ENCODE measurements at places on chromosomes 12 and 14.

DNA sequence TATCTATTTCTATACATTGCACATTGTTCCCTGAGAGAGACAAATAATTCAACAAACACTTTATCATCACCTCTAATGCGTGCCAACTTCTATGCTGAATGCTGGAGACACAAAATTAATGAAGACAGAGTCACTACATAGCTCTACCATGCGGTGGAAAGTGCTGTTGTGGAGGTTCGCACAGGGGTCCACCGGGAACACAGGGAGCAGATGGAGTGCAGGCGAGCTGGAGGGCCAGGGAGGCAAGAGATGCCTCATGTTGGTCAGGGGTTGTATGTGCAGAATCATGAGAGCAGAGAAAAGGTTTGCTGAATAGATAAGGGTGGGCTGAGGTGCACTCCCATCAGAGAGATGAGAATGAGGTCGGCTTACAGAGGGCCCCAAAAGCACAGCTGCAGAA is 25.2 kb downstream of the FAM234B start:
- DNase-seq = no peak

- DNase-seq = no peak
Observed at GRCh38 chr14:77844802-77845201, 44.9 kb downstream of the ADCK1 start.

DNA sequence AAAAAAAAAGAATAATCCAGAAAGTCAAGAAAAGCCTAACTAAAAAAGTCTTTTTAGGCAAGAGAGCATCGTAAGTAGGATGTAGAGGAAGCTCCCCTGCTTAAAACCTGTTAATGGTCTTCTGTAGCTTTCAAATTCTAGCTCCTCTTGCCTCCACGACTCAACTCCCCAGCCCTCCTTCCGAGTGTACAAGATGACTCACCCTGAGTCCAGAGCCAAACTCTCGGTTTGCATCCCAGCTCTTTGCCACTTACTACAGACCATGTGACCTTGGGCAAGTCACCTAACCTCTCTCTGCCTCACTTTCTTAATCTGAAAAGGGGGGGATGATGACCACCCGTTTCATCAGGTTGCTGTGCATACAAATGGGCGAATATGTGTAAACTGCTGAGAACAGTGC is 460.4 kb downstream of the DPF3 start:
- peak; percentile 13 for DNase-seq

- no peak for DNase-seq
Observed at GRCh38 chr12:108635201-108635996, 1.7 kb upstream of the SELPLG start.

- no peak for DNase-seq
Observed at GRCh38 chr12:16359512-16360491, 12.4 kb downstream of the MGST1 start.

DNA sequence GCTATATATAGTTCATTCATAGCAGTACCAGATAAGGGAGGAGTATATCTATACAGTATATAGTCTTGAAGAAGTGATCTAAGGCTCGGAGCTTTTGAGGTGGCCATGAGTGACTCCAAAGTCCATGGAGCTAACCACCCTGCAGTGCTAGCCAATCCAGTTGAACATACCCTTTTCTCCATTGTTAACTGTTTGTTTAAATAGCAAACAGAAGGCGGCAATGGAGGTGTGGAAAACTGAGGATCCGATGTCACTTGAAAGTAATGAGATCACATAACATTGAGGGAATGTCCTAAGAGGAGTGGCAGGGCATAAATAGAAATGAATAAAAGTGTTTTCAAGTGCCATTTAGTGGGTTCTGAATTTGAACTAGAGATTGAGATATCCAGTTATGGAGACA is 12.4 kb upstream of the SNAPC1 start:
- no peak for DNase-seq

GRCh38 chr14:91249841-91250616 is 5.5 kb upstream of the GPR68 start:
- no peak for DNase-seq

- DNase-seq = no peak
Observed at GRCh38 chr12:57735952-57736740, 2.4 kb downstream of the AGAP2 start.
